WTC11 (cell line): ENCODE measurements at places on chromosomes 4 and X.

DNA sequence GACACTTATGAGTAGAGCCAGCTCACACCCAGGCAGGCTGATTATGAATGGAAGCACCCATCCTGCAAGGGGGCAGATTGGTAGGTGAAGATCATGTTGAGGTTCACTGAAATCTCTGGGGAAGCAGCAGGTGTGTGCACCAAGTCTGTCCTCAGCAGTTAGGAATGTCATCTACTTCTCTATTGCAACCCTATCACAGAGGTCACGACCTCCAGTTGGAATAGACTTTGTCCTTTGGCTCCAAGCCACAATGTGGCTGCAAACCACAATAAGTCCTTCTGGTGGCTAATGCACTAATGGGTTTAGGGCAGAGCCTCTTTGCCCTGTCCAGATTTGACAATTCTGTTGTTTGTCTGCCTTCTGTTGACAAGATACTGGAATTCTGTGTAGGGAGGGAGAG lies 1056.7 kb downstream of the PCDH19 start:
- no peak for DNase-seq

DNA sequence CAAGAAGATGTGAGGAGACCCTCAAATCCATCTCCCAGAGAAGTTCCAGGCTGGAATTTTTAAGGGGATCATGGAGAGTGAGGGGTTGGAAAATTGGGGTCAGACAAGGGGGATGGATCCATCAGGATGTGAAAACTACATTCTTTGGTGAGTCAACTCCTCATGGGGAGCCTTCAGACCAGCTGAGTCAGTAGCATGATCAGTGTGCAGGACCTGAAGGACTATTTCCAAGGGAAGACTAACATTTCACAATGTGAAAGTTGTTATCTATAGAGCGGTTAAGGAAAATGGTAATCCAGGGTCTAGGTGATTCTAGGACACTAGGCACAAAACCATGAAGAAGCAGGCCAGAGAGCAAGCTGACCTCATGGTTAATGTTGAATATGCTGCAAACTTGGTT lies 38.6 kb upstream of the CEP135 start:
- DNase-seq, result no peak

DNA sequence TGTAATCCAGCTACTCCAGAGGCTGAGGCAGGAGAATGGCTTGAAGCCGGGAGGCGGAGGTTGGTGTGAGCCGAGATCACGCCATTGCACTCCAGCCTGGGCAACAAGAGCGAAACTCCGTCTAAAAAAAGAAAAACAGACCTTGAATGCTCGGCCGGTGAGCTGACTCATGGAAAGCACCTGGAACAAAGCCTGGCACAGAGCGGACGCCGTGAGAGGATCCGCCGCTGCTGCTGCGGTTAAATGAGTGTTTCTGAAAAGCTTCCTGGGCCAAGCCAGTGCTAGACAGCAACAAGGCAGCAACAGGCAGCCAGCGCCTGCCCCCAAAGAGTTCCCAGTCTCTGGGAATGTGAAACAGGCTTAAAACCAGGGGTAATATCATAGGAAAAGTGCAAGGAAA lies 186.4 kb downstream of the AFAP1 start:
- no peak for DNase-seq

DNA sequence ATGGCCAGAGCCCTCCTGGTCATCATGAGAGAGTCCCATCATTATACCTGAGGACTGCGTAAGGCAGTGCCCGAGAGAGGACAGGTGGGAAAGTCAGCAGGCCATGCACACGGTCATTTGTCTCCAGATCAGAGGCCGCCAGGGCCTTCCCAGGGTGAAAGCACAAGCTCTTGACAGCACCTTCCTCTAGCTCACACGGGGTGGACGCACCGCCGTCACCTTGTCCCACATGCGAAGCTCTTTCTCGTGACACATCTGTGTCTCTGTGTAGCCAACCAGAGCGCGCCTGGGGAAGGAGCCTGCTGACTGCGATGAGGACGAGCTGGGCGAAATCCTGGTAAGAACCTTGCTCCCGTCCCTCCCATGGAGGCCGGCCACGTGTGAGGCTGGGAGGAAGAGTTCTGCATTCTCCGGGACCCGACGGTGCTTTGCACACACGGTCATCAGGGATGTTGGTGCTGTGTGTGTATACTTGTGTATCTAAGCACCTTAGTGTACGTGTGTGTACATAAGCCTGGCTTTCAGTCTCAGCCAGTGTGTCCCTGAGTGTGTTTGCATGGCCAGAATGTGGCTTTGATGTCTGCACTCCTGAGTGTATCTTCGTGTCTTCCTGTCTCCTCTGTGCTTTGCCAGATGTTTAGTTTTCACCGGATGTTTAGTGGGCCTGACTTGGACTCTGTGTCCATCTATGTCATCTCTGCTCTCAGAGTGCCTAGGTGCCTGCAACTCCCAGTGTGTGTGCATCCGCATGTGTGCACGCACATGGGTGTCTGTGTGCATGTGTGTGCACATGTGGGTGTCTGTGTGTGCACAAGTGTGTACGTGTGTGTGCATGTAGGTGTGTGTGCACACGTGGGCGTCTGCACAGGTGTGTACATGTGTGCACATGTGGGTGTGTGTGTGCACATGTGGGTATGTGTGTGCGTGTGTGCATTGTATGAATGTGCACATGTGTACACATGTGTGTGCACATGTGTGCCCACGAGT lies 15.1 kb downstream of the ATP5ME start:
- DNase-seq, result no peak

DNA sequence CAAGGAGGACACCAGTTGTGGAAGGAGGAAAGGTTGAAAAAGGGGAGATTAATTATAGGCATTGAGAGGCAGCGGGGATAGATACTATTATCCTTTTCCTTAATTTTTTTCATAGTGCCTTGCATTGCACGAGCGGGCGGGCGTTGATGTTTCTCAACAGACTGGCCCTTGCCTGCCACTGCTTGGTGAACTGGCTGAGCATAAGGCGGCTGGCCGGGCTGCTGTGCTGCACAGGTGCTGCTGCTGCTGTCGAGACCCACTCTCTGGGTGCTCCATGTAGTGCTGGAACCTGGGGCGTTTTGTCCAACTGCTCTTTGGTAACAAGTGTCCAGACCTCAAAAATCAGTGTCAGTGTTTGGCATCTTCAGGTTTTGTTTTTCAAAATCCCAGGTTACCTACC lies 83.3 kb upstream of the PAQR3 start:
- DNase-seq, result no peak

DNA sequence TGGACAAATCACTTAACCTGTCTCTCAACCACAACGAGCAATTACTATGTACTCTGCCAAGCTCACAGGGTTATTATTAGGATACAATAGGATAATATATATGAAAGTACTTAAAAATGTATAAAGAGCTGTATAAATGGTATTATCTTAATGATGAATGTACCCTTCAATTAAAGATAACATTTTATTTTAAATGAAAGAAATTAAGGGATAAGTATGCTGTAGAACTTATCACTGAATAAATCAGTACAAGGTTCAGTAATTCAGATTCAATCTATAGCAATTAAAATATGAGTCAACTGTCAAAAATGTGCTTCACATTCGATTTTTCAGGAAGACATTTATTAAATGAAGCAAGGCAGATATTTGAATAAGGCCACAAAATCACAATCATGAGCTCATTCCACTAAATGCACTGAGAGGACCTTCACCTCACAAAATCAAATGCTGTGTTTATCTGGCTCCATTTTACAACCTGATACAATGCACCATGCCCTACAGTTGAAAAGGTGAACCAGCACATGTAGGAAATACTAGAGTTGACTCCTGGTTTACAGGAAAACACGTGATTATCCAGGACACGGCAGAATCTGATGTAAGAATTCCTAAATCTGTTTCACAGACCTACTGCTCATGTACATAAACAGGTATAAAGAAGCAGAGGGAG lies 4.4 kb downstream of the LRCH2 start:
- DNase-seq, result no peak

GRCh38 chr4:152273343-152273742 lies 262.5 kb downstream of the FBXW7 start:
- no peak for DNase-seq

GRCh38 chrX:37829721-37830120 lies 17.6 kb downstream of the DYNLT3 start:
- no peak for DNase-seq

- DNase-seq, result no peak
Observed at GRCh38 chr4:17958181-17958580, 63.4 kb downstream of the LCORL start.

DNA sequence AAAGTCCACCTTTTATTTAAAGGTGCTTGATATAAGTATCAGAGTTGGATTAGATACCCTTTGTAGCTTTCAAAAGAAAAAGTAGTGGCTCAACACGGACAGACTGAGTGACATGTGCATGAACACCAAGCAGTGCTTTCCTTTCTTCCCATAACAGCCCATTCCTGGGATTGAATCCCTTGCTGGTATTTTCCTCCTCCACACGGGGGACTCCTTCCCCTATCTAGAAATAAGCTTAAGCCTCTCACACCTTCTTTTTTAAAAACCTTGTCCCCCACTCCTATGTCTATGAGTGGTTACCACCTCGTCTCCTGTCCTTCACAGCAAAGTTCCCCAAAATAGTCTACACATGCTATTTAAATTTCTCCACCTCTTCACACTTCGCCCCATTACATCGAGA lies 5.1 kb downstream of the AP1S2 start:
- no peak for DNase-seq

- DNase-seq, result no peak
Observed at GRCh38 chr4:146049802-146050201, 111.2 kb upstream of the ZNF827 start.

GRCh38 chr4:110137829-110138228 lies 60.6 kb downstream of the ELOVL6 start:
- DNase-seq, result no peak

DNA sequence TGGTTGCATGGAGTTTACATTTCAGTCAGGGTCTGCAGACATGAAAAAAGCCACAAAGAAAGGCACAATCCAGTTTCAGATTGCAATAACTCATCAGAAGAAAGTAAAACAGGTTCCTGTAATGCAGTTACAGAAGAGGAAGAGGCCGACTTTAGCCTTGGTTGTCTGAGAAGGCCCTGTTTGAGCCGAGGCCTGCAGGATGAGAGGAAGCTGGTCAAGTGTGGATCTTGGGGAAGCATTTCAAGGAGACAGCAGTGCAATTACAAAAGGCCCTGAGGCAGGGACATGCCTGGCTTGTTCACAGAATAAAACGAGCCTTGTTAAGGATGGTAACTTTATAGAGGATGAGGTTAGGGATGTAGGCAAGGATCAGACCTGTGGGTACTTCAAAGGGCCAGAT lies 62.4 kb downstream of the AFF2 start:
- no peak for DNase-seq

- DNase-seq, result no peak
Observed at GRCh38 chrX:115589419-115589818, 28.4 kb downstream of the PLS3 start.

DNA sequence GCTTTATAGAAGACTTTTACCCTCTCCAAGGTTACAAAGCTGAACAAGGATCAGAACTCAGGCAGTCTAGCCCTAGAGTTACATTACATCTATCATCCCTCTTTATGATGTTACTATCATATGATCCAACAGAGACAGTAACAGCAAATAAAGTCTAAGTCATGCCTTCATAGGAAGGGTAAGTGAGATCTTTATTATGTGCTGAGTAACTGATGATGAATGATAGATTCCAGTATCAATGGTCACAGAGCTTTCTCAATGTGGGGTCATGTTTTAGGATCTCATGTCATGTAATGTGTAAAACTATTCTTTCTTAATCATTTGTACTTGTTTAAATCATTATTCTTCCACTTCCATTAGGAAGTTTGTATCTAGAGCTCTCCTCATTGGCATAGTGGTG lies 22.8 kb downstream of the ELOVL6 start:
- DNase-seq, result no peak

- DNase-seq, result no peak
Observed at GRCh38 chr4:83217721-83218522, 66.7 kb downstream of the COQ2 start.

GRCh38 chr4:182306792-182307507 lies 63.7 kb downstream of the TENM3 start:
- no peak for DNase-seq

DNA sequence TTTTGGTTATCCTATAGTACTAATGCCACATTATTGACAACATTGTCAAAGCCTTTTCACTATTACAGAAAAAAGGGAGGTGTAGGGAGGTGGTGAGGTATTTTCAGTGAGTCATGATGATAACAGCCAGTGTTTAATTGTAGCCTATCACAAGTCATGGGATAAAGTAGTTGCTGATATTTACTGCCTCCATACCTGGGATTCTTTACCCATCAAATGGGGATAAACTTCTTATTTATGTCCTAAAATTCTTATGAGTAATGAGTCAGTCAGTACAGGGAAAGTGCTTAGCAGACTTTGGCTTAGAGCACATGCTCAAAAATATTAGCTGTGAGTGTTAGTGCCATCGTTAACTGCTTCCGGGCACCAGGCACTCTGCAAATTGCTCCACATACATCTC lies 25.7 kb downstream of the ADGRG2 start:
- no peak for DNase-seq

- DNase-seq, result peak; percentile 26
Observed at GRCh38 chr4:123747016-123747415, 350.4 kb downstream of the SPRY1 start.

DNA sequence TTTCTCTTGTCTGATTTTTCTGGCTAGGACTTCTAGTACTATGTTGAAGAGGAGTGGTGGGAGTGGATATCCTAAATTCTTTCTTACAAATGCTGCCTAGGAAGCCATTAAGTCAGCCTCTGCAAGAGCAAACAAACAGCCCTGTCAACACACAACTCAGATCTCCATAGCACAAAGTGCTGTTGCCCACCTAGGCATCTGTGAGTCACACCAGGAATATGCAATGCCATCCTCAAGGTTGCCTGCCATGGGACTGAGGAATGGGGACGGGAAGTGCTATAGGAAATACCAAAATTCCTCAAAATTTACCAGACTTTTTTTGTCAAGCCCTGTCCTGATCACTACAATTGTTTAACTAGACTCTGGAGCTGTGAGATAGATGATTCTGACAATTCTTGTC lies 466.9 kb downstream of the FSTL5 start:
- DNase-seq, result no peak

- DNase-seq, result no peak
Observed at GRCh38 chrX:110320381-110320987, 2.6 kb upstream of the AMMECR1 start.

- DNase-seq, result no peak
Observed at GRCh38 chrX:22486296-22486695, 213.6 kb downstream of the CBLL2 start.

GRCh38 chr4:139188648-139189416 lies 11.8 kb upstream of the ELF2 start:
- DNase-seq, result no peak

- DNase-seq, result no peak
Observed at GRCh38 chr4:41714364-41715000, 34.0 kb downstream of the PHOX2B start.

DNA sequence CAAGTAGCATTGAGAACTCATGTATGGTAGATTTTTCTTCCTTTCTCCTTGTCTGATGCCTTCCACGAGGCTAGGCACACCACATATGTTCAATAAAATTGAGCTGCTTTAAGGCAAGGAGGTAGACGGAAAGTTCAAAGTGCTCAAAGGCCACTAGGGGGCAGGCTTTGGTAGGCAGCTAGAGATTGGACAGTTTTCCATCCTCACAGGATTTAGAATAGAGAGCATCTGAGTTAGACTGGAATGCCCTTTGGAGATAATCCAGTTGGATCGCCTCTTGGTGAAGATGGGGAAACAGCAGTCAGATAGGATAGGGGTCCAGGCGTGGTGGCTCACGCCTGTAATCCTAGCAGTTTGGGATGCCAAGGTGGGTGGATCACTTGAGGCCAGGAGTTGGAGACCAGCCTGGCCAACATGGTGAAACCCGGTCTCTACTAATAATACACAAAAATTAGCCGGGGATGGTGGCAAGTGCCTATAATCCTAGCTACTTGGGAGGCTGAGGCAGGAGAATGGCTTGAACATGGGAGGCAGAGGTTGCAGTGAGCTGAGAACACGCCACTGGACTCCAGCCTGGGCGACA lies 30.4 kb downstream of the ELF4 start:
- peak; percentile 52 for DNase-seq
